ENCODE measurements at places on chromosomes 3 and 15.

DNA sequence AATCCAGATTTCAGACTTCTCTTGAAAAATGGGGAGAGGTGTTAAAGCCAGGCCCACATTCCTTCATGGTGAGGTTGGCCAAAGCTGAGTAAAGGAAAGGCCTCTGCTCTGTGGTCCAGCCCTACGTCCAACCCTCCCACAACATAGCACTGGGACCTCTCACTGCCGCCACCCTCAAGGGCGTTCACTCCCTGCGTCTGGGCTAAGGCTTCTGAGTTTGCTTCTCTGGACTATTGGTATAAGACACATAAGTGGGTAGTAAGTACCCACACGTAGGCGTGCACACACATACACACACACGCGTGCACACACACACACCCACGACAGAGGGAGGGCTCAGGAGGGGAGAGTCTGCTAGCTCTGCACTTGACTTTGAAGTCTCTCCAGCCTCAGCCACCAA, 80.2 kb upstream of the PXYLP1 start:
- DNase-seq = no peak

- DNase-seq = no peak
Observed at GRCh38 chr15:34754674-34755418, at the start of gene GJD2. Gene GJD2, minus strand, starts transcription at chr15:34754998. Its CDS starts 510 bp downstream, at chr15:34754488.

DNA sequence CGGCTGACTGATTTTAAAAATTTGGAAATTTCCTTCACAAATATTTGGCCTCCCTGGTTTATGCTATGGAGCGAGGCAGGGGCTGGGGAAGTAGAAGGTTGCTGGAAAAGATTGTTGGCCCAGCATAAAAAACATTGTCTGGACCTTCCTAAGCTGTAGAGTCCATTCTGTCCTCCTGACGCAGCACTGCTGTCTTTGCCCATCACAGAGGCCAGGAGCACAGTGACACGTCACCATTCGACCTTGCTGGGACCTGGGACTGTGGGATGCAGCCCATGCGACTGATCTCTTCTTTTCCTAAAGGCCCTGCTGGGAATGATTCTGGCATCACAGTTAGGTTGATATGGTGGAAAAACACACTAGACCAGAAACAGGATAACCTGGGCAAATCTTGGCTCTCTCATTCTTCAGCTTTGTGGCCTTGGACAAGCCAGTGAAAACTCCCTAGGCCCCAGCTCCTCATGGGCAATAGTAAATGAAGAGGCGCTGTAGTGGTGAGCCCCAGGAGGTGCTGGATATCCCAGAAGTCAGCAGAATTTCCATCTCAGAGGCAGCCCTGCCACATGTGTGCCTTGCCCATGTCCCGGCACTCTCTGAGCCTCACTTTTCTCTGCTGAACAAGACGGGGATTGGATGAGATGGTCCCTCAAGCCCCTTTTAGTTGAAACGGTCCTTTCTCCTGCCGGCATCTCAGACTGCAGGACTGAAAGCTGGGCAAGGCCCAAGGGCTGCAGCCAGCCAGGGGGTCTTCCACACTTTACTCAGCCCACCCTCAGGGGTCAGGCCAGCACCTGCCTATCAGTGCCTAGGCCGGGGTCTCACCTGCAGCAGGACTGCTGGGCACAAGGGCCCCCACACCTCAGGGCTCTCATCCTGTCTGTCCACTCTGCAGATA, 69.6 kb downstream of the SENP2 start:
- DNase-seq = no peak

- no peak for DNase-seq
Observed at GRCh38 chr15:71431343-71432336, 316.4 kb downstream of the THSD4 start.

- no peak for DNase-seq
Observed at GRCh38 chr3:133505813-133506212, 67.7 kb upstream of the CDV3 start.

DNA sequence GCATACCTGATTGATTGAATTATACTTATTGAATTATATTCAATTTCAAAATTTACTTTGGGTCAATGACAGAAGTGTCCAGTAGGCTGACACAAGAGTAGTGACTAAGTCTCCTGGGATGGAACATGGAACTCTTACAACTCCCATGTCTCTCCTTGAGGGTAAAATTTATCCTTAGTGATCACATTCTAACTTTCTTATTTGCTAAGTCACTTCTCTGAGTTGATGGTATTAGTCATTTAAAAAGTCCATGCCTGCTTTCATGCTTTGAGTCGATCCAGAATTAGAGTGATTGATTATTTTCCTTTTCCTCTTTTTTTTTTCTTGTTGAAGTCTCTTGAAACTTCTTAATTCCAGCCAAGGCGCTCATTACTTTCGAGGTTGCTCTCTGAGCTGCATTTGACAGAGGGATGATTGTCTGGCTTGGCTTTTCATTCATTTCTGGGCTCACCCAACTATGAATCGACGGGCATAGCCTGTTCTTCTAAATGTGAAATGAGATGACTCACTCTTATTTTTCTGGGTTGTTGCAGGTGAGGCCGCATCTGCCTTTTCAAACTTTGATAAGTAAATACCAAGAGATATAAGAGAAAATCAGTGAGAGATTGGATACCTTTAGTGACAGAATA, 34.9 kb downstream of the LRRC3B start:
- no peak for DNase-seq

- DNase-seq = no peak
Observed at GRCh38 chr15:61188168-61188567, 40.9 kb downstream of the RORA start.

GRCh38 chr15:33677238-33677830, 291.0 kb upstream of the CHRM5 start:
- DNase-seq = no peak

DNA sequence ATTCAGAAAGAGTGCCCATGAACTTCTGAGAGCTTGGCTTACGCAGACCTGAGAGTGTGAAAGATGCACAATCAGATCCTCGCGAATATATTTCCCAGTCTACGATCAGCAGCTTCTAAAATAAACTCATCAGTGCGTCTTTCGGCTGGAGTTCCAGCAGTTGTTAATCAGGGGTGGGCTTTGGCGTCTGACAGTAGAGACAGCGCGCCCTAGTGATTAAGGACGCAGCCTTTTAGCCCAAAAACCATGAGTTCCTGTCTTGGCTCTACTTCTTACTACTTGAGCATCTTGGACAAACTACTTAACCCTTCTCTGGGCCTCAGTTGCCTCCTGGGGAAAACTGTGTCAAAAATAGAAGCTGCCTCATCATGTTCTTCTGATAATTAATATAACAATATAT, 15.8 kb upstream of the ARRDC4 start:
- no peak for DNase-seq

DNA sequence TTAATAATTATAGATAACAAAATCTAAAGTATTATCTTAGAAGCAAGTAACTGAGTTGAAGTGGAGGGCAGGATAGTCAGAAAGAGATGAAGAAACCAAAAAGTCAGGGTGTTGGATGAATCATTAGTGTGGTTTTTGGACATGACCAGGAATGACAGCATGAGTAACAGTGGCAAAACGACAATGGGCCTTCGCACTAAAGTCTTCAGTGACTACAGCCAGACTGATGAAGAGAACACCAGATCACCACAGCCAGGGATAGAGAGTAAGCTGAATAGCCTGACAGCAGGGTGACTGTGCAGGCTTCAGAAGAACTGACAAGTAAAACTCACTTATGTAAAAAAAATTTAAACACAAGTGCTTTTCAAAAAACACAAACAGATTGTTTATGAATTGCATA, 96.0 kb upstream of the MELTF start:
- DNase-seq = no peak

DNA sequence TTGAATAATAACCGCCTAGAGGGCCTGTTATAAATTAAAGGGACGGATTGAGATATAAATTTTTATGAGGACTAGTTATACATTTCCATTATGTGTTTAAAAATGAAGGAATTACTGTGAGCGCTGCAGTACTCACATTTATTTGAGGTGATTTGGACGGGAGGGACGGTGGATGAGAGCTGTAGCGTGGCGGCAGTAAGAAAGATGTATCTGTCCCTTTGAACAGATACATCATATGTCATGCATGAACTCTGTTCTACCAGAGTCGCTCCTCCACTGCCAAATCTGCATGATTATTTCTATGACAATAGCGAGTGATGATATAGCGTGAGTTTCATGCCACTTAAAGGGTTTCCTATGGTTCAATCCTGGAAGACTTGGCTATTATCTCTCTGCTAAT, 538.8 kb downstream of the MCTP2 start:
- DNase-seq = no peak

DNA sequence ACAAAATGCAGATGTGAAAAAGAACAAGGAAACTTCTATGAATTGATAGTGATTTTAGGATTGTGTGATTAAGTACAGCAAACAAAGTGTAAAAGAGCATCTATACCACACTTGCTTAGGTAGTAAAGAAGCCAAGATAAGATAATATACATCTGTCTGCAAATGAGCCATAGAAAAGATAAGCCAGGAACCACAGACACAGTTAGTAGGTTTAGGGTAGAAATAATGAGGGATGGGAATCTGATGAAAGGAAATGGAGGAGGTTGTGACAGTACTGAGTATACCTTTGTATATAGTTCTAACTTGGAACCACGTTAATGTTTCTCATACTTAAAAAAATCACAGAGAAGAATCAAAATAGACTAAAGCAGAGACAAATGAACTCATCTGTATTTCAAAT, 54.0 kb downstream of the TCF12 start:
- DNase-seq = no peak

- DNase-seq = no peak
Observed at GRCh38 chr3:186469525-186469924, 74.7 kb downstream of the CRYGS start.

GRCh38 chr15:67241132-67241855, 13.2 kb downstream of the AAGAB start:
- DNase-seq = peak; percentile 56

DNA sequence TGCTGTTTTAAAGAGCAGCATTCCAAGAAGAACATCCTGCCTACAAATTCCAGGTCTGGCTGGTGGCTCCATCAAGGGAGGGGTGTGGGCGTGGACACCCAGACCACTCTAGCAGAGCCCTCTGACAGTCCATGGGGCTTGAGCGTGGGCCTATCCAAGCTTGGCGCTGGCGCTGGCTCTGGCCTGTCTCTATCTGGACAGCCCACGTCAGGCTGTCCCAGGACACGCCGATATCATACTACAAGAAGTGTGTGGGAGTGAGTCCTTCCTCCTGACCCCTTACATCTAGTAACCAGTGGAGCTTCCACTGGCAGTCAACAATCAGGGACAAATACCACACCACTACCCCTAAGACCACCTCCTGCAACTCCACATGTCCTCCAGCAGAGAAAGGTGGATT, 17.1 kb upstream of the DUSP7 start:
- no peak for DNase-seq

DNA sequence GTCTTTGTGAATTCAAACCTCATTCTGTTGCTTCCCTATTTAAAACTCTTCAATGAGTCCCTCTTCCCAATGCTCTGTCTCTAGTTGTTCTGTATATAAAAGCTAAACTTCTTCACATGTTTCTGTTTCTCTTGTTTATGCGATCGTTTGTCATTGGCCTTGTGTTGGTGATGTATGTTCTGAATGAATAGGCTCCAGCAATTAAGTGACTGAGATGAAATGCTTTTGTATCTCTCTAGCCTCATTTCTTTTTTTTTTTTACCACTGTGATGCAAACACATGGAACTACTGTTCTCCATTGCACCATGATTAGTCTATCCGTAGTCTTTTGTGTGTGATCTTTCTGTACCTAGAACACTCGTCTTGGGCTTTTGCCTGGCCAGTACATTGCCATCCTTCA, 380.5 kb upstream of the TPRG1 start:
- no peak for DNase-seq

DNA sequence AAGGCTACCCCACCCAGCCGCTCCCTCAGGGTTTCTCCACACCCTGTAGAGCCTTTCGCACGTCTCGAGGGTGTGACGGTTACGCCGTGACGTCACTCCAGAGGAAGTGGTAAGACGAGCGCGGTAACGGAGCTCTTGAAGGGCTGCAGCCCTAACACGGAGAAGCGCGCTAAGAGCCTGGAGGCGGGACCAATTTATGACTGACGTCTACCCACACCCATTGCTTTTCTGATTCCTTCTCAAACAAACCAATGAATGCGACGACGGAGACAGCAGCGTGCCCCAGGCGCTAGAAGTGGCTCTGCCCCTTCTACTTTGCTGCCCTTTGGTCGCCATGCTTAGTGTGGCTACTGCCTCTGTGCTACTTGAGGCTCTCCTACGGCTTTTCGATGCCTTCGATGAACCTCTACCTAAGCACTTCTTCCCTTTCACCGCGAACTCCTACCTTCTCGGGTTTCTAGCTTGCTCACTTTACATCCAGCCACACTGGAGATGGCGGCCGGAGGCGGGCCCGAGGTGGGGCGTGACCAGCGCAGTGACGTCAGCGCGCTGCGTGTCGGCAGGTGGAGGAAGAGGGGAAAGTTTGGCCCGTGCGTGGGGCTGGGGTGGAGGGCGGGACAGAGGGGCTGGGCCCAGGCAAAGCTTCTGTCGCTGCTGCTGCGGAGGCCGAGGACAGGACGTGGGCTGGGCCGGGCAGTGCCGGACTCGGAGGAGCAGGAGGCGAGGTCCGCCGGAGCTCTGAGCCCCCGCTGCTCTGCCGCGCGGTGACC, at the start of gene OXSR1:
Gene OXSR1 (plus strand): TSS at position 586 of the 770 bp plus-strand sequence. CDS start 340 bp downstream, outside the sequence.
- peak; percentile 99 for DNase-seq

- DNase-seq = no peak
Observed at GRCh38 chr15:73621286-73621826, 11.8 kb downstream of the NPTN start.

DNA sequence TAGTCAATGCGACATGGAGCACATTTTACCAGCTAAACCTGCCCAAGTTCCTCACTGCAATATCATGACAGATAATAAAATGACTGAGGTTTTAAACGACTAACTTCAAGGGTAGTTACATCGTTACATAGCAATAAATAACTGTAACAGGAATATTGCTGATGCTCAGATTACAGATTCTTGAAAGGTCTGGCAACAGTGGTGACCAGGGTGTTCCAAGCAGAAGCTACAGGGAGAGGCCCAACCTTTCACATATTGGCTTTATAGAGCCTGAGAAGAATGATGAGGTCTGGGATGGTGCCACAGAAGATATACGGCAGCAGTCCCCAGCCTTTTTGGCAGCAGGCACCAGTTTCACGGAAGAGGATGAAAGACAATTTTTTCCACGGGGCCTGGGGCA, 51.1 kb upstream of the CSPG5 start:
- no peak for DNase-seq

- no peak for DNase-seq
Observed at GRCh38 chr3:192514754-192515663, 212.3 kb downstream of the FGF12 start.

DNA sequence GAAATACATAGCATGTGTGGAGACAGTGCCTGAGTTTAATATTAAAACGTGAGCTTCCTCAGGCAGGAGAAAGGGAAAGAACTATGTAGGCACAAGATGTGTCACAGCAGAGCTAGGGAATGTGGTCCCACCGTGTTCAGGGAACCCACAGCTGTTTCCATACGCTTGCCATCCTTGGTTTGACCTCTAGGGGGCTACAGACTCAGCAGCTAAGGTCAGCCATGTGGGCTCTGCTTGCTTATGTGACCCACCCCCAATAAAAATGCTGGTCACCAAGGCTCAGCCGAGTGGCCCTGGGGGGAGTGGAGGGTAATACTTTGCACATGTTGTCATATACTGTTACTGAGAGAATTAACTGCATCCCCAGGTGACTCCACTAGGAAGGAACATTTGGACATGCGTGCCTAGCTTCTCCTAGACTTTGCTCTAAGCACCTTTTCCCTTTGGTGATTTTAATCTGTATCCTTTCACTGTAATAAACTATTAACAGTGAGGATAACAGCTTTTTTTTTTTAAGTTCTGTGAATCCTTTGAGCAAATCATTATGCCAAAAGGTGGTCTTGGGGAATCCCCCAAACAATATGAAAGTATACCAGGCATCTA, 3.3 kb downstream of the TUBGCP5 start:
- DNase-seq = peak; percentile 62

GRCh38 chr3:188400494-188401243, 246.7 kb downstream of the LPP start:
- peak; percentile 11 for DNase-seq

- no peak for DNase-seq
Observed at GRCh38 chr15:32042269-32042972, 12.1 kb downstream of the CHRNA7 start.

Measured in CD4-positive, alpha-beta T cell treated with Interleukin-2 at 100 ng/mL for 4 hours (primary cell).